ENCODE measurements at places on chromosomes 11 and 22. TPM values are rescaled to one million over a fixed set of nuclear protein-coding genes. Genes with fewer than 3 reads are reported as not detected.

ANO9 gene
- polyA plus RNA-seq = 14.3 TPM

OOSP3 gene
- polyA plus RNA-seq = not detected

SFI1 gene
- polyA plus RNA-seq = 40.1 TPM

PLEKHB1 gene
- polyA plus RNA-seq = 99.3 TPM

MIAT gene
- polyA plus RNA-seq = under 0.01 TPM

APOBEC3H gene
- 0.20 TPM for polyA plus RNA-seq

CSKMT gene
- 7.6 TPM for polyA plus RNA-seq

MUC2 gene
- polyA plus RNA-seq = under 0.01 TPM

TRIM22 gene
- 3.4 TPM for polyA plus RNA-seq

OR52I1 gene
- not detected for polyA plus RNA-seq

ISX gene
- polyA plus RNA-seq = 1.4 TPM

SMIM35 gene
- polyA plus RNA-seq = 0.04 TPM

PKP3 gene
- 25.1 TPM for polyA plus RNA-seq

FAM227A gene
- polyA plus RNA-seq = 0.89 TPM

CRYBB1 gene
- not detected for polyA plus RNA-seq

BTBD18 gene
- polyA plus RNA-seq = not detected

C11orf16 gene
- not detected for polyA plus RNA-seq

KIRREL3 gene
- polyA plus RNA-seq = not detected

DDX25 gene
- polyA plus RNA-seq = 0.17 TPM

BACE1-AS gene
- polyA plus RNA-seq = 3.9 TPM

OR5B2 gene
- not detected for polyA plus RNA-seq

APOBEC3A gene
- polyA plus RNA-seq = not detected

POU2AF3 gene
- polyA plus RNA-seq = 70.7 TPM

KRTAP5-3 gene
- not detected for polyA plus RNA-seq

TMPRSS6 gene
- 4.8 TPM for polyA plus RNA-seq

SLC22A6 gene
- polyA plus RNA-seq = not detected

HMOX1 gene
- polyA plus RNA-seq = 67.4 TPM

FAT3 gene
- polyA plus RNA-seq = not detected

NLRP14 gene
- not detected for polyA plus RNA-seq

HIPK3 gene
- 18.2 TPM for polyA plus RNA-seq

OR2AT4 gene
- polyA plus RNA-seq = not detected

DEUP1 gene
- polyA plus RNA-seq = not detected

MAPK8IP2 gene
- 2.2 TPM for polyA plus RNA-seq

RIBC2 gene
- not detected for polyA plus RNA-seq

SDHAF2 gene
- polyA plus RNA-seq = 70.5 TPM

TMEM135 gene
- 29.8 TPM for polyA plus RNA-seq

CFAP68 gene
- 25.6 TPM for polyA plus RNA-seq

CSNK2A3 gene
- polyA plus RNA-seq = 1.5 TPM

TRIM68 gene
- not detected for polyA plus RNA-seq

C22orf31 gene
- not detected for polyA plus RNA-seq

HEPN1 gene
- not detected for polyA plus RNA-seq

SLC6A5 gene
- not detected for polyA plus RNA-seq

PITPNB gene
- polyA plus RNA-seq = 28.1 TPM

CLCF1 gene
- polyA plus RNA-seq = 0.78 TPM

SCGB1D2 gene
- not detected for polyA plus RNA-seq

OR5P2 gene
- polyA plus RNA-seq = not detected

BRSK2 gene
- polyA plus RNA-seq = 2.3 TPM

NEFH gene
- not detected for polyA plus RNA-seq

SLC37A2 gene
- polyA plus RNA-seq = 3.8 TPM

PGR gene
- polyA plus RNA-seq = not detected

CHRM1 gene
- not detected for polyA plus RNA-seq

BATF2 gene
- 2.8 TPM for polyA plus RNA-seq

MYRF gene
- polyA plus RNA-seq = 33.2 TPM

MAP6 gene
- polyA plus RNA-seq = not detected

HOATZ gene
- not detected for polyA plus RNA-seq

OR51B2 gene
- not detected for polyA plus RNA-seq

Data from HepG2 (cell line).